ENCODE measurements at places on chromosomes 6 and 20.

DNA sequence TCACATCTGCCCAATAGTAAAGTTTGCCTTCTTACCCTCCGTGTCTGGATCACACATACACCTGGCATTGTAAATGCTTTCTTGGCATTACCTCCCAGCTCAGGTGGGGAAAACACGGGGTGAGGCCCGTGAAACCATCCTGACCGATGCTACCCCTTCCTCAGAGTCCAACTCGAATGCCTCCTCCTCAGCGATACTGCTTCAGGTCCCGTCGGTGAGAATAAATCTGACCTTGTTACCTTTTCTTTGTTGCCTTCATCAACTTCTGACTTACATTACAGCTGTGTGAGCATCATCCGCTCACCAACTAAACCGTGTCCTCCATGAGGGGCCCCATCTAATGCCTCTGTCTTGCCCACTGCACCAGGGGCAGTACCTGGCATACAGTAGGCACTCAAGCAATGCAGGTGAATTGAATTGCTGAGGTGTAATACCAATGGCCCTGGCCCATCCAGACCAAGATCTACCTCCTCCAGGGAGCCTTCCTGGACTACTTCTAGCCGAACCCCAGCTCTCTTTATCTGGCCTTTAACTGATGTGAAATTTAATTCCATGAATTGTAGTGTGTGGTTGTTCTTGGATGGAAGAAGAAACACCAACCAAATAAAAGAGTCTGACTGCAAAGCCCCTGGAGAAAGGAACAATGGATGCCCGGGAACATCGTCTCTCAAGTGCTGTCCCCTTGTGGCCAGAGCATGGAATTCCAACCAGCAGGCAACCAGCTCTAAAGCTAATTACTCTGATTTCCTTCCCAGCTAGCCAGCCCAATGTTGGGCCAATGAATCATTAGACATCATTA lies 141.5 kb downstream of the ANKRD60 start:
- DNase-seq = peak; percentile 69

DNA sequence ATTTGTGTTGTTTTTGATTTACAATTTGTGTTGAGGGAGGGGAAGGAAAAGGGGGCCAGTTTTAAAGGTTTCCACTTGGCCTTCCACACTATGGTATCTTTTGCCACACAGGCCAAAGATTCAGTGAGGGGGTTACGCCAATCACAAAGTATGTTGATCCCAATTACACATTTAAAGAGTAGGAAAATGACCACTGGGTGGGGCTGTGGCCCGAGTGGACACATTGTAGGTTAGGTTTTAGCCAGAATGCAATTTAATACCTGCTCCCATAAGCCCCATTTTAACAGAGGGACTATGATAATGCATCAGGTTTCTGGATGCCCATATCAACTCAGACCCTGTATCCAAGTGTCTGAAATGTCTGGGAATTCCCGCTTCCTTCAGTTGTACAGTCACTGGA lies 15.6 kb downstream of the VGLL2 start:
- no peak for DNase-seq

GRCh38 chr6:110756817-110757216 lies 58.5 kb downstream of the CDK19 start:
- no peak for DNase-seq

- DNase-seq = no peak
Measured at GRCh38 chr6:53378208-53378607, 29.5 kb upstream of the ELOVL5 start.

DNA sequence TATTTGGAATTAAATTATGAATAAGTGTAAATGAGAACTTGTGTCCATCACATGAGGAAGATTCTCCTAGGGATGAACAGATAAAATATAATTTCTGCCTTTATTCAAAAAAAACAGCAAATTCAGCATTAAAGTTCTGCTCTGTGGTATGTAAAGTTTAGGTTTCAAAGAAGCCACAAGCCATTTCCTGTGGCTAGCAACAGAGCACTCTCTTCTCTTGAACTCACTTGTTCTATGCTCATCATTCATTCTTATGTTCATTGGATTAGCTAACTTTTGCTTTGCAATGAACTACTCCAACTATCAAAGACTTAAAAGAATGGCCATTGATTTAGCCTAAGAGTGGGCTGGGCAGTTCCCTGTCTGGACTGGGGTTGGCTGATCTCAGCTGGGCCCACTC lies 20.8 kb upstream of the SNRPB2 start:
- no peak for DNase-seq

Data from choroid plexus epithelial cell (primary cell).